ENCODE measurements at places on chromosomes 3 and 15.

DNA sequence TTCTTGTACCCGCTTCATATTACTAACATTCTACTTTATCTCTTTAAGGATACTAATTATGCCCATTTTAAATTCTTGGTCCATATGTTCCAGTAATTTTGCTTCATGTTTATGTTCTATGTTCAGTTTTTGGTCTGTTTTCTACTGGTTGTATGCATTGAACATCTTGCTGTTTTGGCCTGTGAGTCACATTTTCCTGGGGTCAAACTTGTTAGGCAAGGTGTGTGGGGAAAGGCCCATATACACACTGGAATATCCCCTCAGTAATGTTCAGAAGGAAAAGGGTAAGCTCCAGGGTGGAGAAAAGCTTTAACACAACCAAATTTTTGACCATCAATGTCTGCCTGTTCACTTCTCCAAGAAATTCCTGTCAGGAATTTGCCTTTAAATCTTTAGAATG lies 337.7 kb downstream of the SLC9A9 start:
- DNase-seq: no peak

DNA sequence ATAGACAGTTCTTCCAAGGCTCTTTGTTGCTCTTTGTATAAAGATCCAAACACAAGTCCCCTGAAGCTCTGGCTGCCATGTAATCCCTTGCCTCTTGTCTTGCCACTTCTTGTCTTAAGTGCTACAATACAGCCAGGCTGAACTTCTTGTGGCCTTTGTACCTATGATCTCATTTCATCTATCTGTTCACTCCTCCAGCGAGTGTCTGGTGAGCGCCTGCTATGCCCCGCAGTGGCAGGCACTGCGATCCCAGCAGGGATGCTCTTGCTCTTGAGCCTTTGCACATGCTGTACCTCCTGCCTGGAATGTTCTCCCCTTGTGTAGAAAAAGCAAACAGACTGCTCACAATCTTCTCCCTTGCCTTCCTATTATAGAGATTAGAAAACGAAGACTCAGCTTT lies 81.9 kb upstream of the ADPGK start:
- DNase-seq: no peak

- DNase-seq: no peak
Measured at GRCh38 chr15:55197362-55197705, 593 bp upstream of the RSL24D1 start.

GRCh38 chr15:96720251-96720650 lies 389.8 kb downstream of the NR2F2 start:
- DNase-seq: no peak

DNA sequence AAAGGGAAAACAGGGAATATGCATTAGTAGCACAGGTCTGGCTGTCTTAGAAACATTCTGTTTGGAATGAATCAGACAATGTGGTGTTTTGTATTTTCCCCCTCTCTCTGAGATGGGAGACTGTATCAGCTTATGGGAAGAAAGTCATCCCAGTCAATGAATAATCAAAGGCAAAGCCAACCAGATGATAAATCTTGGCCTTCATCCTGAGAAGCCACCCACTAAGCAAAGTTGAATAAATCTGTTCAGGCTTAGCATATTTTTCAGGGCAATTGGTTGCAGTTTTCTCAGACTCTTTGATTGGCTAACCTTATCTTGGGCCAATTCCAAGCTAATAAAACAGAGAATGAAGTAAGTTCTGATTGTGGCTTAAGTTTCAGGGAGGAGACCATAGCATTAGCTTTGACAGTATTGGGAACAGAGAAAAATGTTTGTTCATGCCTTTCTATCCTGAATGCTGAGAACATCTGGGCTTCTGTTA lies 63.6 kb upstream of the ARL8B start:
- no peak for DNase-seq

- no peak for DNase-seq
Measured at GRCh38 chr3:175274474-175275218, 415.5 kb downstream of the NAALADL2 start.

DNA sequence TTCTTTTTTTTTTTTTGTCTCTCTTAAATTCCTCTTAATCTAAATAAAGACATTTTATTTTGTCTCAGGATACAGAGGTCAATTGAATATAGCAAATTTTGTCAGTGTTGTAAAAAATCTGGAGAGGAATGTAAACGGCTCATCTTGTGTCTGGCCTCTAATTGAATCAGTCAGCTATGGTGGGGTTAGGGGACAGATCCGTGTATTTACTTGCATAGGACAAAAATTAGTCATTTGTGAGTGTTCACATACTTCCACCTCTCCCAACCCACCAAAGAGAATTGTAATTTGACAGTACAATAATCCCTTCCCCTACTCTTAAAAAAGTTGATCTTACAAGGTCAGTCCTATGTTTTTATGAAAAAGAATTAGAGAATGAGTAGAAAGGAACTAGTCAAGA lies 18.3 kb downstream of the PPARG start:
- no peak for DNase-seq

DNA sequence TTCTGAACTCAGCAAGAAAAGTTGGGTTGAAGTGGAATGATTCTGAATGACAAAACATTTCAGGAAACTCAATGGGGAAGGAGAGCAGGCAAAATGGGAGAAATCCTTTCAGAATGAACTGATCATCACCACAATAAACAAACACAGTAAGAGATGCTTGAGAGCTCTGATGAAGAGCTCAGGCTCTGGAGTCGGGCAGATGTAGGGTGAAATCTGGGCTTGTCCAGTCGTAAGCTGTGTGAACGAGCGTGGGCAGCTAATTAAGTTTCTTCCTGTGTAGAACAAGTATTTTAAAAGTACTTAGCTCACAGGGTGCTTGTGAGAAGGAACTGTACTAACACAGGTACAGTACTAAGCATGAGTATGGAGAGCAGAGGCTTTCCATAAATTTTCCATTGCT lies 406.2 kb downstream of the FOXP1 start:
- DNase-seq: no peak

- no peak for DNase-seq
Measured at GRCh38 chr3:99562990-99563607, 75.3 kb upstream of the COL8A1 start.

DNA sequence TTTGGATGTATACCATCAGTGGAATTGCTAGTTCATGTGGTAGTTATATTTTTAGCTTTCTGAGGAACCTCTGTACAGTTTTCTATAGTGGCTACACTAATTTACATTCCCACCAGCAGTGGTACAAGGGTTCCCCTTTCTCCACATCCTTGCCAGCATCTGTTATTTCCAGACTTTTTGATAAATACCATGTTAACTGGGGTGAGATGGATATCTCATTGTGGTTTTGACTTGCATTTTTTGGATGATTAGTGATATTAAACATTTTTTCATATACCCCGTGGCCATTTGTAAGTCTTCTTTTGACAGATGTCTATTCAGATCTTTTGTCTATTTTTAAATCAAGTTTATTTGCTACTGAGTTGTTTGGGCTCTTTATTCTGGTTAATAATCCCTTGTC lies 455.6 kb upstream of the RARB start:
- DNase-seq: no peak

DNA sequence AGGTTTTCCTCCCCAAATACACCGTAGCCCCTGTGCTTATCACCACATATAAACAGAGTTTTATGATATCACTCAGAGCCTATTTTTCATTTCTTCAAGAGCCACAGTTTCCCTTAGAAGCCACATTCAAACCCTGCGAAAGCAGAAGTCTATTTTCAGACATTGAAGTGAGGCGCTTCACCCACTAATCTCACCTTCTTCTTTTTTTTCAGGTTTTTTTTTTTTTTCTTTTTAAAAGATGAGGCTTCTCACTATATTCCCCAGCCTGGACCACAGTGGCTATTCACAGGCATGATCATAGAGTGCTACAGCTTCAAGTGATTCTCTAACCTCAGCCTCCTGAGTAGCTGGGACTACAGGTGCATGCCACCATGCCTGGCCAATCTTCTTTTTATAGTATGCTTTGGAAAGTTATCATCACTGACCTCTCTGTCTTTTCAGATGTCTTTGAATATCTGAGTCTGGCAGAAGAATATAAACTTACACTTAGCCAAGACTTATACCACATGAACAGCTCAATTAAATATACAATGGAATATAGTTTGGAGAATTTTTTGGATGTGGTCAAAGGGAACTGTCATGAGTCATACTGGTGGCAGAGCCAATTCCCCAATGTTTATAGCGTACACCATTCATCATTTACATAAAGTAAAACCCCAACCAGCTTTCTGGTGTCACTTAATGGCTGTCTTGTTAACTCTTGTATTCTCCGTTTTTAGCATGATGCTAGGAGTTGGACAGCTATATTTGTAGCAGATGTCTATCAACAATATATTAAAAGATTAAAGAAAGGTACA lies 59.7 kb upstream of the CCDC50 start:
- no peak for DNase-seq

DNA sequence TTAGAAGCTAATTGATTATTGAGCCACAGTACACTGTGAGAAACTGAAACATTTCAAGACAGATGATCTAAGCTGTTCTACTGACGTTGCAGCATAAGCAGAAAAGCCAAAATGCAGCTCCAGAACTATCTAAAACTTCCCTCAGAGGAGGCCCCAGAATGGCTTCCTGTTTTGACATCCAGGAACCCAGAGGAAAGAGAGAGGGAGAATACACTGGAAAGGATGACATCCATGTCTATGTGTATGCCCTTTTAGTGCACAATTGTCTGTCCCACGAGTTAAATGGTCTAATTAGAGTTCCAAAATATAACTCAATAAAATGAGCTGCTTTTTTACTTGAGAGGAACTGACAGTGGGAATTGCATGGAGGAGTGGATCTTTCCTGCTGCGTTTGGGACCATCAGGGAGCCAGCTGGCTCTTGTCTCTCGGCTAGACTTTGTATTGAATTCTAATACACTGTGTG lies 688.1 kb downstream of the ZNF385D start:
- no peak for DNase-seq

GRCh38 chr3:135758961-135759360 lies 206.6 kb upstream of the PPP2R3A start:
- no peak for DNase-seq

- DNase-seq: no peak
Measured at GRCh38 chr3:194084284-194084683, 51.7 kb upstream of the HES1 start.

DNA sequence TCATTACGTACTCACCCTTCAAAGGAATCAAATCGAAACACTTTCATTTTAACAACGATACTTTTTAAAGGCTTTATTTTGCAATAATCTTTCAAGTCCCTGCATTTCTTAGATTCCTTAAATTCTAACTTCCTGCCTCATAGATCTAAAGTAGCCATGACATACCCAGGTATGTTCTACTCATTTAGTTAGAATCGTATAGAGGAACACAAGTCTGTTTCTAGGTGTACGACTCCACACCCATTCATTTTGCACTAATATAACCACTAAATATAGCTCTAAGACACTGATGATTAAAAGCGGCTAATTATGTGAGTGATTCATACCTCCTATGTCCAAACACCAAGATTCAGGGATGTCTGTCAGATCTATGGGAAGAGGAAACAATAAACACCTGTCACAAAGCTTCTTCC lies 1.3 kb downstream of the ATP13A3 start:
- DNase-seq: no peak

DNA sequence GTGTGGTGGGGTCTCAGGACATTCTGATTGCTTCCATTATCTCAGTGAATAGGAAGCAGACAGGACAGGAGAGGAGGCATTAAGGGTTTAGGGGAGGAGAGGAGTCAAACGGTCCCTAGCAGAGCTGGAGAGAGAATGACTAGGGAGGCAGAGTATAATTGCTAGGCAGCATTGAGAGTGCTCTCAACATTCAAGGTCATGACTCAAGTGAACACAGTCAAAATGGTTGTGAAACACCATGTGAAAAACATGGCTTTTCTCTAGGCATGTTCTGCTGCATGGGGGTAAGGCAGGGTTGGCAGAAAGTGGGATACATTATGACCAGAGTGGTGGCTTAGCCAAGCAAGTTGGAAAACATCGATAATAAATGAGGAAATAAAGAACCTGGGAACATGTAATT lies 19.5 kb upstream of the HRH1 start:
- DNase-seq: no peak

- DNase-seq: no peak
Measured at GRCh38 chr3:106255870-106256248, 387.0 kb upstream of the CBLB start.

DNA sequence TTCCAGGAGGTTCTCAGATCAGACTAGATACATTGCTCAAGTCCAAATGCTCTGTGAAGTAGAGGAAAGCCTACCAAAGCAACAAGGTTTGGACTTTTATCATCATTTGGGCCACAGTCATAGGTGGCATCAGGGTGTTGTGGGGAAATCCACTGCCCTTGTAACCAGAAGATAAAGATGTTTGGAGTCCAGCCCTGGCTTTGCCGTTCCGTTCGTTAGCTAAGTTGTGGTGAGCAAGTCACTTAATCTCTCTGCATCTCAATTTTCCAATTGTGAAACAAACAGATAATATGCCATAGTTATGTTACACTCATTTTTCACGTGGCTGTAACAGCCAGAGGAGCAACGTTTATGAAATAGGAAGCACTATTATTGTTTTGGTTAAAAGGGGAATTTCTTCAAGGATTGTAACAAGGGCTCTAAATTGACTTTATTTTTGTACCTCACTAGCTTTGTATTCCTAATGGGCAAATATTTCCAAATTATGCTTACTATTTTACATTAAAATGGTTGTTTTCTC lies 125.6 kb downstream of the CD47 start:
- no peak for DNase-seq

DNA sequence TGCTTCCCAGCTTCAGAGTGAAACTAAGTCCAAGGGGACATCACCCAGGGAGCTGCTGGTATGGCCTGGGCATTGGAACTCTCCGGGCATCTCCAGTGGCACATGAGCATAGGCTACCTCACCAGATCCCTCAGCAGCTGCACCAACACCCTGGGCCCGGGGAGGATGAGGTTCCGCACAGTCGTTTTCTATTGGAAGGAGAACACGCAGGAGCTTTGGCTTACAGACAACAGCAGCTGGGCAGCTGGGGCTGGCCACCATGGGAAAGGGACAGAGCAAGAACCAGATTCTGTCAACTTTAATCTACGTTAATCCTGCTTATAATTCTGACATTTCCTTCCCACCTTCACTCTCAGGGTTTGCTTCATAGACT lies 65.5 kb downstream of the MYO1E start:
- no peak for DNase-seq

DNA sequence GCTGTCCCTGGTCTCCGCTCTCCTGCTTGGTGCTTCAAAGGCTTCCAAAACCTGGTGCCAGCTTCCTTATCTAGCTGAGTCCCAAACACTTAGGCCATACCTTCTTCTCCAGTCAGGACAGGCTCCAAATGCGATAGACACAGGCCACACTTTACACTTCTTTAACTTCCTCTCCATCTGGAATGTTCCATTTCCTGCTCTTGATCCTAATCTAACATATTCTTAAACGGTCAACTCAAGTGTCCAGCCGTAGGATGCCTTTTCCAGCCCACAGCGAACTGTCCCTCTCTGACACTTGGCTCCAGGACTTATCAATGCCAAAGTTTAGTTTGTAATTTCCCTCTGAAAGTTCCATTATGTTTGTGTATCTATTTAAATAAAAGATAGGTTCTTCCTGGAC lies 19.2 kb upstream of the PLA2G4F start:
- DNase-seq: no peak

DNA sequence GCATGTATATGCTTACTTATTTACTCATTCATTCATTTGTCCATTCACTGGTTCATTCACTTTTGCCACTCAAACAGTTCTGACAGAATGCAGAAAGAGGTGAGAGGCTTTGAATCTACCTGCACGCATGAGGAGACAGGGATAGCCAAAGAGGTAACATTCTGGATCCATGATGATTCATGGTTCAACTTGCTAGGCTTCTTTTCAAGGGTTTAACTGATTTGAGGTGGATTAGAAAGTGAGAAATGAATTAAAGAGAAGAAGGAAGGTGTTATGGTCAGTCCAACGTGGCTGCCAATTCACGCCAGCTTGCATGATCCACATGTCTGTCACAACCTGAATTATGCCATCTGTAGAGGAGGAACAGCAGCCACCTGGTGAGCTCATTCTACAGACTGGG lies 260.6 kb downstream of the ARRDC4 start:
- no peak for DNase-seq

Data from HCT116 (cell line).